ENCODE measurements at places on chromosomes 2 and 18. TPM values are rescaled to one million over a fixed set of nuclear protein-coding genes. Genes with fewer than 3 reads are reported as not detected.

Gene SERPINB8
- total RNA-seq = 54.1 TPM

Gene TGFA
- 22.5 TPM for total RNA-seq

Gene ALPG
- not detected for total RNA-seq

Gene PSD4
- total RNA-seq = 13.2 TPM

Gene RGPD6
- total RNA-seq = 16.7 TPM

Gene ADD2
- 0.23 TPM for total RNA-seq

Gene DSG2
- total RNA-seq = 106 TPM

Gene REG3G
- total RNA-seq = not detected

Gene STON1
- 0.42 TPM for total RNA-seq

Gene LOXHD1
- total RNA-seq = not detected

Gene LIMS2
- not detected for total RNA-seq

Gene DNAH7
- 0.91 TPM for total RNA-seq

Gene HNMT
- total RNA-seq = 0.28 TPM

Gene TIMM21
- total RNA-seq = 48.3 TPM

Gene SIGLEC15
- total RNA-seq = not detected

Gene GPD2
- 37.4 TPM for total RNA-seq

Gene SIX3
- not detected for total RNA-seq

Gene GAL3ST2
- total RNA-seq = 0.37 TPM

Gene TMEM182
- total RNA-seq = 5.3 TPM

Gene RNPEPL1
- 33.7 TPM for total RNA-seq

Gene CYTIP
- not detected for total RNA-seq

Gene CYS1
- total RNA-seq = not detected

Gene FOXI3
- not detected for total RNA-seq

Gene VSNL1
- 1.3 TPM for total RNA-seq

Gene SERPINB10
- not detected for total RNA-seq

Gene PSMA8
- not detected for total RNA-seq

Gene SERPINB4
- not detected for total RNA-seq

Gene DLGAP1
- not detected for total RNA-seq

Gene FHOD3
- total RNA-seq = 5.3 TPM

Gene CARF
- 6.8 TPM for total RNA-seq

Measured in MCF 10A (cell line).